NCI-H460 (cell line): ENCODE measurements at places on chromosomes 1 and 21.

GRCh38 chr1:103142461-103142860 is 34.1 kb upstream of the COL11A1 start:
- DNase-seq = no peak

GRCh38 chr1:63810936-63811469 is 37.2 kb downstream of the ROR1 start:
- DNase-seq = no peak

DNA sequence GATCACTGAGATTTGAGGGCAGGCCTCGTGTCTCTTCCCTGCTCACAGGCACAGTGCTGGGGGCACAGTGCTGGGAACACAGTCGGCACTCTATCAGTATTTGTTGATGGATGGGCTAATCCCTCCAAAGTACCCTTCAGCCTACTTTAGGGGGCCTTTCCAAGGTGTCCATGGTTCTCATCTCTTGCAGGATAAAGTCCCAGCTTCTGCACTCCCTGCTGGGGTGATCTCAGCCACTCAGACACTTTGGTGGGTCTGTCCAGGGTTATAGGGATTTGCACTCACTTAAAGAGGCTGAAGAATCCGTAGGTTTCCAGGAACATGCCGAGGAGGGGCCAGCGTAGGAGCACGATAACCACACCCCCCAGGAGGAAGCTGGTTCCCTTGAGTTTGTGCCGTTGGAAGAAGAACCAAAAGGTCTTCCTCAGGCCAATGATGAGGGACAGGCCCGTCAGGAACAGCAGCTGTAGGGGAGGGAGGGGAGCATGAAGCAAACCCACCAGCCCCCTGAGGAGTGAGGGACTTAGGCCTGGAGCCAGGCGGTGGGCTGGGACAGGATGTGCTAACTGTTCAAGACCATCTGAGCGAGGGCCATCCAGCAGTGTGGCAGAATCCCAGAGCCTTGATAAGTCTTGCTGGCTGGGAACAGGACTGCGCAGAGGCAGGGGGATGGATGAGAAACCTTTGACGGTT is 5.2 kb upstream of the KISS1 start:
- DNase-seq = no peak

DNA sequence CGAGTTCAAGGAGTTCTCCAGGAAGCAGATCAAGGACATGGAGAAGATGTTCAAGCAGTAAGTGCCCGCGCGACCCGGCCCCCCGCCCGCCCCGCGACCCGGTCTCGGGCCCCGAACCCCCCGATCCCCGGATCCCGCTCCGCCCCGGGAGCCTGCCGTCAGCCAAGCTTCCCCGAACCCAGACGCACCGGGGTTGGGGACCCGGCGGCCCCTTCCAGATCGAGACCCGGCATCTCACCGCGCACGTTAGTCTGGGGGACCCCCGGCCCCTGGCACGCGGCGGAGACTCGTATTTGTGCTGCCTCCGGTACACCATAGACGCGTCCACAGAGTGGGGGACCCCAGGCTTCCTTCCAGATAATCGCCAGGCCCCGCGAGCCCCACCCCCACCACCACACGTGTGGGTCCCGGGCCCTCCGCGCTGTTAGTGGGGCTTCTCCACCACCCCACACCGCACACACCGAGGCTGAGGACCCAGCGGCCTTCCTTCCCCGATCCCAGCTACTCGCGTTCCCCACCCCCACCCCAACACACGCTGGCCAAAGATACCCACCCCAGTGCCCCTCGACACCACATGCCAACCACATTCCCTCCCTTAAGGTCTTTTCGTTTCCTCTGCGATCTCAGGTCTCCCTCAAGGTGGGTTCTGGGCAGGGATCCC is 665 bp downstream of the EFHD2 start:
- DNase-seq = no peak

DNA sequence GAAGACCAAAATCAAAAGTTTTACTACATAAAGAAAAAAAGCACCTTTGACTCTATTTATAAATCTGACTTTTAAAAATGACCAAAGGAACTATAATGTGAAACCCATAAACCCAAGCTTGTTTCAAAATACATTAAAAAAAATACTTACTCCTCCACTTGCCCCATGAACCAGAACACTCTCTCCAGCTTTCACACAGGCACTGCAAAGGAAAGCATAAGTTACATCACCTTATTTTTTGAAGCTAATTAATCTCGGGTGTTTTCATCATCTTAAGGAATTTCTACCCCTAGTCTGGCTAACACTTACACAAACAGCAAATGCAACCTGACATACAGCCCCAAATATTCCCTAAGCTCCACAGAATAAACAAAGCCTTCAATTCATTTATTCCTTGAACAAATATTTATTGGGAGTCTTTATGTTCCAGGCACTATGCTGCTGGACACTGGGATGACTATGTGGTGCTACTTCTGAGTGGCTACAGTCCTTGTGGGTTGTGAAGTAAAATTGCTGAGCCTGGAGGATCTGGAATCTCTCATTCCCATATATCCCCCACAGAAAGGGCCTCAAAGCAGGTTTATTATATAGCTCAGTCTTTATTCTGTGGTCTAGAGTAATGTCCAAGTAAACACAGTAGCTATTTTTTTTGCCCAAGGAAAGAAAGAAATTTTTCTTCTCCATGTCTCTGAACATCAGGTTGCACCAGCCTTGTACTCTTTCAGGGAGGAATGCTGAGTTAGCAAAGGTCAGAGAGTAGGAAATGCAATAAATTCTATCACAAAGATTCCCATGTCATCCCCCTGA is 18.2 kb downstream of the CRYZ start:
- no peak for DNase-seq

DNA sequence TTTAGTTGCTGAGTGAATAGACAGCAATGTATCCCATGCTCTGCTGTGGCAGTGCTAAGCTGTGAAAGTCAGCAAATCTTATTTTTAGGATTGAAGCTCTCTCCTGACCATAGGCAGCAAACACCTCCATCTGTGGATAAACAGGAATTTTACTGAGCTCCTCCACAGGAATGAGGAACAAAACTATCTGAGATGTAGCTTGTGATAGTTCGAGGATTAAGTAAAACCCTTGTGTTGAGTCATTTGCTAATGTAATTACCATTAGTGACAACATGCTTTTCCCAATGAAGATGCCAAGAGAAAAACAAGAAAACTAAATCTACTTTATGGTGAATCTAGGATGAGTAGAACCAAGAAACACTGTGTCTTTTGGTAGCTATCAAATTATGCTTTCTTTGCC is 122.7 kb downstream of the CLEC20A start:
- DNase-seq = no peak

- DNase-seq = no peak
Observed at GRCh38 chr1:230185076-230186001, 118.3 kb downstream of the GALNT2 start.

DNA sequence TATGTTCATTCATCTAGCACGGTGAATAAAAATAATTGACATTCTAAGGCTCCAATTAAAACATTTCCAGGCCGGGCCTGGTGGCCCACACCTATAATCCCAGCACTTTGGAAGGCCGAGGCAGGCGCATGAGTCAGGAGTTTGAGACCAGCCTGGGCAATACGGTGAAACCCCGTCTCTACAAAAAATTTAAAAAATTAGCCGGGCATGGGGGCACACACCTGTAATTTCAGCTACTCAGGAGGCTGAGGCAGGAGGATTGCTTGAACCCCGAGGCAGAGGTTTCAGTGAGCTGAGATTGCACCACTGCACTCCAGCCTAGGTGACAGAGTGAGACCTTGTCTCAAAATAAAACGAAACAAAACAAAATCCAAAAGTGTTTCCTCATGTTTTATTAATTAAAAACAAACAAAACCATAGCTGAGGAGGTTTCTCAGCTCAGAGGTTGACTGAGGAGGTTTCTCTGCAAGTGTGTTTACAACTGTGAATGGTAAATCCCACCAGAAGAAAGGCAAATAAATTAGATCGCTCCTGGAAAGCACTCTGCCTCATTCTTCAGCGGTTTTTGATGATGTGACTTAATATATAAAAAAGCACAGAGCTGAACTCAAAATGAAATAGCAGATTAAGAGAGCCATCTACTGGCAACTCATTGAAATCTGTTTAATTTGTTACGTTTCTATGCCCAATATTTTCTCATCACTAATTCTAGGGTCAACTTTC is 37.7 kb upstream of the ATG4C start:
- peak; percentile 55 for DNase-seq

DNA sequence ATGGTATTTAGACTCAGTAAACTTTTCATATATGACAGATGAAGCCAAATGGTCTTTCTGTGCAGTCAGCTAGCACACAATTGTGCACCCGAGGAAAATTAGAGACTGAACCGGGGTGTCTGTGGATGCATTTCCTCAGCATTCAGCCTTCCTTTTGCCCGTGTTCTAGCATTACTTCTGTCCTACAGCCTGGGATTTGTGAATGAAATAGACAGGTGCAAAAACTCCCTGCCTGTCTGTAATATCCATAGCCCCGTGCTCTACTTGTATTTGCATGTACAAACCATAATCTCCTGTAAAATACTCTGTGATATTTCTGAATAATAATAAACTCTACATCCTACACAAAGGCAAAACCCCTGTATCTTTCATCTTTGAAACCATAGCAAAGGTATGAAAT is 64.8 kb upstream of the LGALS8 start:
- no peak for DNase-seq

- no peak for DNase-seq
Observed at GRCh38 chr21:27292229-27292628, 325.3 kb upstream of the ADAMTS5 start.

DNA sequence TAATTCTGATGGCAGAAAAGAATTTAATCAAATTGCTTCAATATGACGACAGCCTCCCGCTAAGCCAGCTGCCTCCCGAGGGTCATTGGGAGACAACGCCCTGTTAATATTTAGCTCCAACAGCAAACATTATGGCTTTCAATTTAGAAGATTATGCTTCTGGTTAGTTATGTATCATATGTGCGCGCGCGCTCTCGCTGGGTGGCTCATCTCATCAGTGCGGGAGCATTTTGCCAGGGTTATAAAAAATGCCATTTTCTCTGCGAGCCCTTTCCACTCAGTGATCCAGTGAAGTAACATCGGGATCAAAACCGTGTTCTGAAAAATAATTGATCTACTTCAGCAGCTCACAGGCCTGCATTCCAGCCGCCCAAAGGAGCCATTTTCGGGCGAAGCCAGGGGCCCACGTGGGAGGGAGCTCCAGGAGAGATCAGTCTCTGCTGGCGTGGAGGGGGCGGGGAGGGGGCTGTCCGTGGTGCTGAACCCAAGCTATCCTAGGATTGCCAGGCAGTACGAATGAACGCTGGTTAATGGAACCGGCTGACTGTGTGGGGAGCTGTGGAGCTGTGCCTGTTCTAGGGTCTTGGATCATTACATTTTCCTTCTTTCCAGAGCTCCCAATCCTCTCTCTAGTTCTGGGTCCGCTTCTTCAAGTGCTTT is 219.1 kb upstream of the ZC3H12A start:
- peak; percentile 14 for DNase-seq
